ENCODE measurements at places on chromosomes 2 and 18.

GRCh38 chr2:25788457-25788856 is 89.8 kb downstream of the ASXL2 start:
- no peak for DNase-seq

GRCh38 chr2:239267288-239267951 is 133.4 kb downstream of the HDAC4 start:
- DNase-seq, result peak; percentile 89

DNA sequence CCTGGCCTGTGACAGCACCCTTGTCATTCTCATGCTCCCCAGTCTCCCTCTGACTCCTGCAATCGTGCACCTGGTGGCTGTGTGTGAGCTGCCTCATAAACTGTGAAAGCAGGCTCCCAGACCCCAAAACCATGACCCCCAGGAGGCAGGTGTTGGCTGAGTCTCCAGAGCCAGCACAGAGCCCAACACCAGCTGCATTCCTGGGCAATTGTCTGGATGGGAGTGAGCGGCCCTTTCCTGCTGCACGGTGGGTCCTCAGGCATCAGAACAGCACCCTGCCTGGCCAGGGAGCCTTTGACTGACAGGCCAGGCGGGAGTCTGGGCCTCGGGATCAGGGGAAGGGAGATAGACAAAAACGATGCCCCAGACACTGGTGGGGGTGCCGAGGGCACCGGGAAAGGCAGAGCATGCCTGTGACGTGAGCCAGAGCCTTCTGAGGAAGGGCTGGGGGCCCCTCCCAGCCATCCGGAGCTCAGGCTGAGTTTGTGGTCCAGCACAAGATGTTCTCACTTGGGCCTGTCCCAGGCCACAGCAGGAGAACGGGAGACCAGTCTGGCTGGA is 135.1 kb upstream of the GPC1 start:
- DNase-seq, result no peak

DNA sequence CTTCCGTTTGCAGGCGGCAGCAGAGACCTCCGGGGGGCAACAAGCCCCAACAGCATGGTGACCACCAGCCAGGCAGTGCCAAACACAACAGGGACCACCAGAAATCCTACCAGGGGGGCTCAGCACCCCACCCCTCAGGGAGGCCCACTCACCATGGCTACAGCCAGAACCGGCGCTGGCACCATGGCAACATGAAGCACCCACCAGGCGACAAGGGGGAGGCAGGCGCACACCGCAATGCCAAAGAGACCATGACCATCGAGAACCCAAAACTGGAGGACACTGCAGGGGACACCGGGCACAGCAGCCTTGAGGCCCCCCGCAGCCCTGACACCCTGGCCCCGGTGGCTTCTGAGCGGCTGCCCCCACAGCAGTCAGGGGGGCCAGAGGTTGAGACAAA is 192.9 kb downstream of the SMAD7 start:
- DNase-seq, result no peak

DNA sequence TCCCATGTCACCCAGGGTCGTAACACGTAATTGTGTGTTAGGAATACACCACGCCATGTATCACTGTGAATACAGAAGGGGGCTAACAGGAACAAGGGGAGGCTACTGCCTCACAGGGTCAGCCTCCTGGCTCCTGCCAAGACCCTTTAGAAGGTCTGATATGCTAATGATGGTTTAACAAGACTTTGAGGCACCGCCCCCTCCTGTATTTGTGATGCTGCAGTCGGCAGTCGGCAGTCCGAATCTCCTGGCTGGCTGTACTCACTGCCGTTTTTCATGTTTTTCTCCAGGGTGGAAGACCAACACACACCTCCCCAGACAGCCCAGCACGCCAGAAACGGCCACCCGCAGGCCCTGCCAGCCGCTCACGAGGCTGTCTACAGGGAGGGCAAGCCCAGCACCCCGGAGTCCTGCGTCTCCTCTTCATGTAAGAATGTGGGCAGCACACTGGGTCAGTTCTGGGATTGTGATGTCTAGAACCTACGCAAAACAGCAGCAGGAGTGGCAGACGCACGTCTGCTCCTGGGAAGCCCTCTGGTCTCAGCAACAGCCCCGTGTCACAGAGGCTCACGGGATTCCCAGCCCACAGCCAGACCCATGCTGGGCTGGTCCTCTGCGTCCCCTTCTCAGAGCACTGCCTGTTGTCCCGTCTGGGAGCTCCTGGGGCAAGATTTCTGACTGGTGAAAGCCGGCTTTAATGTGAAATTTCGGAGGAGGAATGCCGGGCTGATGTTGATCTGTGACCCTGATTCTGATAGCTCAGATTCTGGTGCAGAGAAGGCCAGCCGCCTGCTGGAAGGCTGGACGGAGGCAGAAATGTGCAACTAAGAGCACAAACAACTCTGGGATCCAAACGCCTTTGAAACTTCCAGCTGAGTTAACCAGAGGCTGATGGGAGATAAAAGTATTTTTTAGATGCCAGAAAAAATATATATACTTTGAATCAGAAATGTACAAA is 39.7 kb upstream of the B3GNT7 start:
- DNase-seq, result no peak

DNA sequence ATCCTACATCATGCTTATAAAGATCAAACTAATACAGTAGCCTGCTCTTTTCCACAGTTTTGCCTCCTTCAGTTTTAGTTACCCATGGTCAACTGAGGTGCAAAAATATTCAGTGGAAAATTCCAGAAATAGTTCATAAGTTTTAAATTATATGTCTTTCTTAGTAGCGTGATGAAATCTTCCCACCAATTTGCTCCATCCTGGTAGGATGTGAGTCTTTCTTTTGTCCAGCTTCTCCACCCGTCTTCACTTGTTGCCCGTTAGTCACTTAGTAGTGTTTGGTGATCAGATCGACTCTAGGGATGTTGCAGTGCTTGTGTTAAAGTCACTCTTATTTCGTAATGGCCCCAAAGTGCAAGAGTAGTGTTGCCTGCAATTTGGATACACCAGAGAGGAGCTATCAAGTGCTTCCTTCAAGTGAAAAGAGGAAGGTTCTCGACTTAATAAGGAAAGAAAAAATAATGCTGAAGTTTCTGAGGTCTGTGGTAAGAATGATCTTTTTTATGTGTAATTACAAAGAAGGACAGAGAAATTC is 57.0 kb downstream of the CEP192 start:
- peak; percentile 68 for DNase-seq

DNA sequence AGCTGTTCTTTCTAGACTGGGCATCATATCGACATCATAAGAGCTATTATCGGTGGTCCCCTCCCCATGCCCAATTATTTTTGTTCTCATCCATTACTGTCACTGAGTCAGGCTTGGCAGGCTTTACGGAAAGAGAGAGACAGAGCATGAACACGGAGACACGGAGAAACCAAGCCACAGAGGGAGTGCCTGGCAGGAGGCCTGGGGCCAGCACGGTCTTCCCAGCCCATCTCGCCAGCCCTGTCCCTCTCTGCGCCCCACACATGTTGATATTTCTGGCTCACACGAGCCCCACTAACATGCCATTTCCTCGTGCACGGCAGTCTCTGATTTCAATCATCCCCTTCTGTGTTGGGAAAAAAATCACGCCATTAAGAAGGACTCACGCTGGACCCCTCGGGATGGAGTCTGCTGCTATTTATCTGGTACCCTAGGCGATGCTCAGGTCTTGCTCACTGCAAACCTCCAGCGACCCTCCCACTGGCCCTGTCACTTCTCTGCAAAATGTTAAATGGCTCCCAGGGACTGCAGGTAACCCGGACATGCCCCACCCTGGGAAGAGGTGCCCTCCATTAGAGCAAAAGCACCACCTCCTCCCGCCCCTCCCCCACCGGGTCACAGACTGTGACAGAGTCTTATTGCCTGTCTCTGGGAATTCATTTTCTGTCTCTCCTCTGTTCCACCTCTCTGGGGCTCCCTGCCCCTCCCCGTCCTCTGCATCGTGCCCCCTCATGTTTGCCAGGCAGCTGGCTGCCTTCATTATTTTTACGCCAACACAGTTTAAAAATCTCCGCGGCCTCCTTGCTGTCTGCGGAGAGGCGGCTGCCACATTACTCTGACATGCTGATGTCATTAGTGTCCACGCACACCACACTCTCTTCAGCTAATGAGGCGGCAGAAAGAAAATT is 40.1 kb upstream of the GBX2 start:
- no peak for DNase-seq

GRCh38 chr2:134466141-134466540 is 212.3 kb downstream of the MGAT5 start:
- DNase-seq, result no peak

DNA sequence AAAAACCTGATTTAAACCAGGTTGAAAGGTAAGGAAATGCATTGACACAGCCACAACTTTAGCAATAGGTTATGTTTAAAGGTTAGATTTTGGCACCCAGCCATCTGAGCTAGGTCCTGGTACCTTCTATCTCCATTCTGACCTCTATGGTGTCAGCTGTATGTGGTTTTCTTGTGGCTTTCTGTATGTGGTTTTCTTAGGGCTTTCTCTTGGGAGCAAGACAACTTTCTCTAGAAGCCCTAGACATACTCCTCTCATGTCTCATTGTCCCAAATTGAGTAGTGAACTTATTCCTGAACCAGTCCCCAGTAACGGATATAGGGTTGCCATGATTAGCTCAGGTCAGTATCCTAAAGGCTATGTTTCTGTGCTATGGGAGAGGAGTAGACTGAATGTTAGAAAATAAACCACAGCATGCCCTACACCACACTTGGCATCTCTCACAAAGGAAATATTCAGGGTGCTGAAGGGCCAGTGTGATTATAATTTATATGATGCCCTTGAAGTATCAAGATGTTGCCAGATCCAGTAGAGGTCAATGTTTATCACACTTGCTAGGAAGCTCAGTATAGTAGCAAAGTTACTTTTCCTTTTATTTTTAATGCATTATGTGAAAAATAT is 176.1 kb downstream of the CAPN13 start:
- DNase-seq, result no peak

GRCh38 chr18:13136904-13137669 is 81.5 kb upstream of the LDLRAD4 start:
- peak; percentile 30 for DNase-seq

GRCh38 chr2:109356324-109357035 is 227.5 kb downstream of the SH3RF3 start:
- DNase-seq, result no peak

DNA sequence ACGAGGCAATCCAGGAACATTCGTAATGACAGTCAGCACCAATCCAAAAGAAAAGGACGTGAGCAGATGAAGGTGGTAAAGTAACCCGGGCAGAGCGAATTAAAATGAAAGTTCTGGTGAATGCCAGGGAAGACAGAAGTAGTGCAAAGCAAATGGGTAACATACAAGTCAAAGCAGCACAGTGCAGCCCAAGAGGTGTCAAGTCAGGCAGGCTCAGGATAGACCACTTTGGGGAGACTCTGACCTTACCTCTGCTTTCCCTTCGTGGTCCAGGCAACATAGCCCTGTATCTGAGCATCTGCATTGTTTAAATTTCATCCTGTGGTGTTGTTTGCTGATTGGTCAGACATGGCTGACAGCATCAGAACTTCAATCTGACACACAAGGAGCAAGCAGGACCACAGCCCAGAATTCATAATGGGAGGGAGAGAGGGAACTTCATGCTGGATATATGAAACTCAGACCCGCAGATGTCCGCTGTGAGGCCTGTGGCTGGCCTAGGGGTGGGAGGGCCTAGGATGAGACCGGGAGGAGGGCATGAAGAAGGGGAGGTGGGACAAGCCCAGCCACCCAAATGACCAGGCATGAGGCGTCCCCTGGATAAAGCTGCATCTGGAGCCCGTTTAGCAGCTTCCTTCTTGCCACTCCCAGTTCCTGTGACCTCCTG is 285.7 kb downstream of the TCF4 start:
- DNase-seq, result no peak

- DNase-seq, result peak; percentile 27
These were observed 63.8 kb downstream of the MAP4K3 start for GRCh38 chr2:39373181-39373802.

- no peak for DNase-seq
These were observed 143.9 kb upstream of the GYPC start for GRCh38 chr2:126512026-126512425.

DNA sequence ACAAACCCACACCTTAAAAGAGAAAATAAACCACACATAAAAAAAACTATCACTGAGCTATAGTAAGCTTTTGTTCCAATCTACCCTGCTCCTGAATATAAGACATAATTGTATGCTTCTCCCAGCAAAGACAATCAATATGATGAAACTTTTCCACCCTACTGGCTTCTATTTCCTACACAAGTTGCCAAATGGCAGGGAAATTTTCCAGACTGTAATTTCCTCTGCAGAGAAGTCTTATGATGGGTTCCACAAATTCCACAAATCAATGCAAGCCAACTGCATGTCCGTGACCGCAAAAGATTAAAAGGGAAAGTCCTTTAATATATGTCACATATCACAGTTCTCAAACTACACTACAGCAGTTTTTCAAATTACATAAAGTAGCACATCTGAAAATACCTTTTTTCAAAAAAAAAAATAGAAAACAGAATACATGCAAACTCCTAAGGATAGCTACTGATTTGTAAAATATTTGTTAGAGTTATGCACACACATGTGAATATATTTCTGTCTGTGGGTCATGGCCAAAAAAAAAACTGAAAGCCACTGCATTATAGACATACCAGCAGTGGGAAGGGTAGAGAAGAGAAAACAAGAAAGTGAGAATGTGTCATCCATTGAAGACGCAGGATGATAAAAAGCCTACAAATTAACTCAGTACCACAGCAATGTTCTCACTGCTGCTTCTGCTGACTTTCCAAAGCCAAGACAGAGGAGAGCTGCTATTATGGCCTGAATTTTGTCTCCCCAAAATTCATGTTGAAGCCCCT is 61.4 kb downstream of the RPL31 start:
- DNase-seq, result no peak

GRCh38 chr2:215417400-215417951 is 18.4 kb downstream of the FN1 start:
- DNase-seq, result no peak

DNA sequence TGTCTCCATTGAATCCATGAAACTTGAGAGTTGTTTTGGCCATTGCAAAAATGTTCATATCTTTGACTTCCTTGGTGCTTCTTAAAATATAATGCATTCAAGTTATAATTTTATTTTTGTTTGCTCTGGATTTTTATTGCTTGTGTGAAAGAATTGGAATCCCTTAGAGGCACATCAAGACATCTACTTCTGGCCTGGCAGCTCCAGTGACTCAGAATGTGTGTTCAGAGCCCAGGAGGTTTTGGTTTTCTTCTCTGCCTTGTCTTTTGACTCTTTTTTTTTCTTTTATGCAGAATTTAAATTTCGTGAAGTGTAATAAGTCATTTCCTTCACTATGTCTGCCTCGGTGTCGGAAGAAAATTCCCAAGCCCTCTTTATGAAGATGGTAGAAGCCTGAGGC is 180.2 kb downstream of the LTBP1 start:
- no peak for DNase-seq

GRCh38 chr2:74146929-74147726 is 584 bp downstream of the BOLA3 start:
- peak; percentile 71 for DNase-seq

GRCh38 chr2:64582774-64583340 is 58.7 kb downstream of the AFTPH start:
- no peak for DNase-seq

GRCh38 chr2:236947896-236948295 is 137.8 kb upstream of the COPS8 start:
- DNase-seq, result no peak
